AML-193 (cell line): ENCODE measurements at places on chromosomes 1 and 21.

- DNase-seq = no peak
These were observed 16.7 kb upstream of the FAM110D start for GRCh38 chr1:26142159-26142558.

GRCh38 chr1:184896000-184896399 is 78.3 kb downstream of the NIBAN1 start:
- no peak for DNase-seq

GRCh38 chr21:45410151-45410864 is 5.3 kb downstream of the COL18A1 start:
- DNase-seq = no peak

DNA sequence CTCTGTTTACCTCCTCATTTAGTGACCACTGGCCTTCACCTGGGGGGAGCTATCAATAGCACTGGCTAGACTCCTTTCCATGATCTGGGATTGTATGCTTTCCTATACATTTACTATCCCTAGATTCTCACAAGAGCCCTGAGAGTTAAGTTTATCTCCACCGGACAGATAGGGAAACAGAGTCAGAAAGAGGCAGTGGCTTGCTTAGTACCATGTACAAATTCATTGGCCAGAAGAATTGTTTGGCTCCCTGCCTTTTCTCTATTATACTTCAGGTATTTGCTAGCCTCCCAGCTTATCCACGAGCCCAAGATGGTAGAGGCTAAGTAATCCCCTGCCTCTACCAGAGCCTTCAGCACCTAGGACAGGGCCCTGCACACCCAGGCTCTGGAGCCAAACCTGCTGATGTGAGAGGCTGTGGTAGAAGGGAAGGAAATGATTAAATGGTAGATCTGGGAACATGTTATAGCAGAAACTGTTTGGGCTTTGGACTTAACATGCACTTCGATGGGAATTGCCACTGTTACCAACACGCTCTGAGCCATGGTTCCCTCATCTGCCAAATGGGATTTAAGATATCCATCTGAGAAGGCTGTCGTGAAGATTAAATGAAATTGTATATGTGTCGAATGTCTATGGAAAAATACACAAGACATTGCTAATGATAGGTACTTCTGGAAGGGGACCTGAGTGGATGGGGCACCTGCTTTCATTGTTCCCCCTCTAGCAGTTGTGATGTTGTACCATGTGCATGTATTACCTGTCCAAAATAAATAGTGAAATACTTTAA is 3.1 kb upstream of the BLACAT1 start:
- DNase-seq = peak; percentile 8

DNA sequence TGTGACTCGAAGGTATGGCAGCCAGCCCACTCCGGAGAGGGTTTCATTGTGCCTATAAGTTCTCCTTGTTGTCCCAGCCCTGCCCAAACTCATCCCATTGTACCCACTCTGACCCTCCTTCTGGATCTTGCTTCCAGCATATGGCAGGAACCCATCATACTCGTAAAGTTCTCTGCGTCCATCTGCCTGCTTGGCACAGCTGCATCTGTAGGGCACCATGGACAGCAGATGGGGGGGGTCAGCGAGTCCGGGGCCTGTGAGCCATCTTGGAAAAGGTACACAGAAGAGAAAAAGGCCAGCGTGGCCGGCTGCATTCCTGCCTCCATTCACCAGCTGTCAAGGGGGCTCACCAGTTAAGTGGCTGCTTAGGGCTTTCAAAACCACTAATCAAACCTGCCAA is 94.9 kb upstream of the IGSF21 start:
- DNase-seq = no peak

DNA sequence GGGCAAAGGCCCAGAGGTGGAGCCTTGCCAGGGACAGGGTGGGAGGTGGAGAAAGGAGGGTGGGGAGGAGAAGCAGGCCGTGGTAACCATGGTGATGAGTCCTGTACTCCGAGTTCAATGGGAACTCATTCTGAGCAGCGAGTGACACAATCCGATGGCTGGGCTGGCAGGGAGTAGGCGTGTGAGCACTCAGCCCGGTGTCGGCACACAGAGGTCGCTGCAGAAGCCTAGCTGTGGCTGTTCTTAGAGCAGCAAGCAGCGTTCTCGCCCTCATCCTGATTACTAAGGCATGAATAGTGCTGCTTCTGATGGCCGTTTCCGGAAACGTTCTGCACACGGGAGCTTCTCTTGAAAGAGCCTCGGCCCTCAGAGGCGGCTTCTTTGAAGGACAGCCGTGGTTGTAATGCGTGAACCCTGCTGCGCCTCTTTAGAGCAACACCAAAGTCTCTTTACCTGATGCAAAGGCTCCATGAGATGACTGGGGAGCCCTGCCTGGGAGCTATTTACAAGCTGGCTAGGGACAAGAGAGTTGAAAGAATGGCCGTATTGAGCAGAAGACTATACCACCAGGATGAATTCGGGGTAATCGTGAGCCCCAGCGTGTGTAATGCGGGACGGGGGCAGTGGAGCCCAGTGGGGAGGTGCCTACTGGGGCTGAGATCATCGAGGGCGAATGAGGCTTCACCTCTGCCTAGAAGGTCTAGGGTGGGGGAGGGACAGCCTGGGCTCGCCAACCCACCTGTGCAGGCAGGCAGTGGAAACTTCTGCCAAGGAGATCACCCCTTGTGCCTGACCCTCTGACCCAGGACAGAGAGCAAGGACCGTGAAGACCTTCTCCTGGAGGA is 72.8 kb upstream of the PAX7 start:
- DNase-seq = no peak

DNA sequence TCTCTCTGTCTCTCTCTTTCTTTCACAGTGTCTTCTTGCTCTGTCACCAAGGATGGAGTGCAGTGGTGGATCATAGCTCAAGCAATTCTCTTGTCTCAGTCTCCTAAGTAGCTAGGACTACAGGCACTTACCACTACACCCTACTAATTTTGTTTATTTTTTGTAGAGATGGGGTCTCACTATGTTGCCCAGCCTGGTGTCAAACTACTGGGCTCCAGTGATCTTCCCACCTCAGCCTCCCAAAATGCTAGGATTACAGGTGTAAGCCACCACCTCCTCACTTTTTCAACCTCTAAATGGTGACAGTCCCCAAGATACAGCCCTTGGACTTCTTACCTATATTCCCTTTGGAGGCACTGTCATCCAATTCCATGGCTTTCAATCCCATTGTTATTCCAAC is 50.5 kb upstream of the PUM1 start:
- DNase-seq = no peak

DNA sequence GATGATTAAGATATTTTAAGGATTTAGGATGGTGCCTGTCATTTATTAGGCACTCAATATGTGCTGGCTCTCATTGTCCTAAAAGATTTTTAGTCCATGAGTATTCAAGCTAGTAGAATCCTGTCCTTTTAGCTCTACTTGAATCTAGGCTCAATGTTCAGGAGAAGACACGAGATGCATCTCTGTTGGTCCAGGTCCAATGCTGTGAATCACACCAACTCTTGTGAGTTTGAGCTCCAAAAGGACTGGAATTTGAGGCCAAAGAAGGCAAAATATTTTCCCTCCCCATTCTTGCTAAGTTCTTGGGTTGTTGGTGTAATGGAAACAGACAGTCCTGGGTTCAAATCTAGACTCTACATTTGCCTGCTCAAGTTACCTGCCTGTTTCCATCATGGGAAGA is 1.4 kb upstream of the PODN start:
- DNase-seq = no peak

- DNase-seq = no peak
These were observed 483.2 kb downstream of the PTPRC start for GRCh38 chr1:199122085-199122484.

- no peak for DNase-seq
These were observed 621.5 kb upstream of the ADGRL2 start for GRCh38 chr1:81179242-81179641.

GRCh38 chr1:183689762-183690204 is 36.7 kb upstream of the APOBEC4 start:
- no peak for DNase-seq

DNA sequence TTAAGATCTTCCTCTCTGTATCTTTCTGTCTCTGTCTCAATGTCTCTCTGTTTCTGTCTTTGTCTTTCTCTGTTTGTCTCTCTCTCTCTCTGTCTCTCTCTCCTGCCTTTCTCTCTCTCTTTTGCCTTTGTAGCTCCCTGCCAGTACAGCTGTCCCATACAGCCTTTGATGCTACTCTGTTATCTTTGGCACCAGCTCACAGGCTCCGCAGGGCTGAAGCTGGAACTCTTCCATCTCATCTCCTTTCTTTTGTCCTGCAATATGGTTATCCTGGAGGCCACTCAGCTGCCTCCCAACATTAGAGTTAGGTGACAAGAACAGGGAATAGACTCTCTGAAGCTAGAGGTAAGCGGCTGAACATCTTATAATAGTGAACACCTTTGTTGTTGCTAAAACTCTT is 354.3 kb upstream of the NEGR1 start:
- DNase-seq = no peak

- no peak for DNase-seq
These were observed 344.7 kb upstream of the USP24 start for GRCh38 chr1:55559842-55560241.

DNA sequence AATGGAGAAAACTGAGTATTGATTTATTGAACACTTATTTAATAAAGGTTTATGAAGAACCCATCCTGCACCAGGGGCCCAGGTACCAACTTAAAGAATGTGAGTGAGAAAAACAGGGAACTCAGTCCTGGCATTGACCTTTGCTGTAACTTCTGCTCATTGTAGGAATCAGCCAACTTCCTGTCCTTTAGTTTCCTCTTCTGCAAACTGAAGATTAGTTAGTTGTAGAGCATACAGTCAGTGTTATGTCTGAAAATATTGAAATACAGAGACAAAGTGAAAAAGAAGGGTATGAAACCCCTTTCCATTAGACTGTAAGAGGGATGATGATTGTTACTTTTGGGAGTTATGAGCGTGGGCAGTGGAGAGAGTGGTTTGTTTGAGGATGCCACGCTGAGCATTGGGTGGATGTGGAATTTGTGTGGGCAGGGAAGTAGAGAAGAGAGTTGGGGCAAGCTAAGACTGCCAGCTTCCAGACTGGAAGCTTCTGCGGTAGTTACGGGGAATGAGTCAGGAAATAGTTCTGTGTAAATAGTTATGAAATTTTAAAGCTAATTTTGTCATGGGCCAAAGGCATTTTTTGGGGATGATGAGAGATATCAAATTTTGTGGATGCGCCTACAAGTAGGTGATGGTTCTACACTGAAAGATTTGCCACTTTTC is 89.2 kb downstream of the GPR88 start:
- DNase-seq = peak; percentile 55

DNA sequence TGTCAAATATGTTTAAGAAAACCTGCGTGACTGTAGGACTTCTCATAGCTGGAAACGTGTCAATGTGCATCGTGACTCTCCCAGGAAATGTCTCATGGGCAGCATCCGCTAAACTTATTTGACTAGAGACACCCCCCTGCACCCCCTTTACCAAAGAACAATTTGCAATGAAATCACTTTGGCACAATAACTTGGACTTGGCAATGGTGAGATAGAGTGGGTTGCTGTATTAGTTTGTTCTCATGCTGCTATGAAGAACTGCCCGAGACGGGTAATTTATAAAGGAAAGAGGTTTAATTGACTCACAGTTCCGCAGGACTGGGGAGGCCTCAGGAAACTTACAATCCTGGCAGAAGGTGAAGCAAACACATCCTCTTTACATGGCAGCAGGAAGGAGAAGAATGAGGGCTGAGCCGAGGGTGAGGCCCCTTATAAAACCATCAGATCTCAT is 13.8 kb downstream of the CLDN14 start:
- DNase-seq = no peak

DNA sequence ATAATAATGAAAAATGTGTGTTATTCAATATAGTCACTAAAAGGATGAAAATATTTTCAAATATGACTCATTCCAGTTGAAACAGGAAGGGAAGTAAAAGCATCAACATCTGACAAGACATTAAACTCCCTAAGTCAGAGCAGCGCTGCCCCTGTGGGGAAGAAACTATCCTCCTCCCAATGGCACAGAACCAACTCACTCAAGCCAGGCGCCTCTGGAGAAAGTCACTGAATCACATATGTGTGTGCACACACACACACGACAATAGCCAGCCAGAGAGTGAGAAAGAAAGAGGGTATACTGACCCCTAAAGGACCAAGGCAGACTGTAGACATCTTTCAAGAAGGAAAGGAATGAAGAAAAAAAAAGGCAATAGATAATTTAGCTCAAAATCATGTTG is 126.9 kb downstream of the SETD4 start:
- peak; percentile 45 for DNase-seq

DNA sequence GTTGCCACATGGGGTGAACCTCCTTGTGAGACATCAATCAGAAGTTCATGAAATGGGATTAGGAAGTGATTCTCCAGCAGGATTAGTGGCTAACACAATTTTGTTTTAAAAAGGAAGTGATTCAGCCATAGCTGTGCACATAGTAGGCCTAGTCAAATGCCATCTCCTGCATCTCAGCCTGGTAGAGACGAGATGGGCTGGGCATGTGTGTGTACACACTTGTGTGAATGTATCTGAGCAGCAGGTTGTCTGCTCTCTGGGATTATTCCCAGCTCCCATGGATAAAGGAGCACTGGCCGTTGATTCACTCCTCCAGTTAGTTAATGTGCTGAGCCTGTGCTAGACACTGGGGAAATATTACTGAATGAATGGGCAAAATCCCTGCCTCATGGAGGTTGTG is 2.0 kb downstream of the FOXE3 start:
- DNase-seq = no peak

DNA sequence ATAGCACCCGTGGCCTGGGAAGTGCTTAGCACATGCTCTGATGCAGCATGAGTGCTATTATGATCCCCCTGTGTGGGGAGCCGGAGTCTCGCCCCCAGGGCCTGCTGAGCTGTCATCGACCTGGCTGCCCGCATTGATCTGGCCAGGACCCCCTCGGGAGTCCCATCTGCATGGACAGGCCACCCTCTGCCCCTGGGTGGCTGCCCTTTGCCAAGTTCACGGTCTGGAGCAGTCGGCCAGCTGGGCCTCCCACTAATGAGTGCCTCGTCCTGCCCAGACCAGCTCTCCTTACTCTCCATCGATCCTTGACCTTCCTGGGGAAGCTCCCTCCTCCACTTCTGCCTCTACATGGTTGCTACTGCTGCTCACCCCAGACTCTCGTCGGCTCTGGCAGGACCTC is 121.8 kb upstream of the RUNX3 start:
- DNase-seq = no peak

DNA sequence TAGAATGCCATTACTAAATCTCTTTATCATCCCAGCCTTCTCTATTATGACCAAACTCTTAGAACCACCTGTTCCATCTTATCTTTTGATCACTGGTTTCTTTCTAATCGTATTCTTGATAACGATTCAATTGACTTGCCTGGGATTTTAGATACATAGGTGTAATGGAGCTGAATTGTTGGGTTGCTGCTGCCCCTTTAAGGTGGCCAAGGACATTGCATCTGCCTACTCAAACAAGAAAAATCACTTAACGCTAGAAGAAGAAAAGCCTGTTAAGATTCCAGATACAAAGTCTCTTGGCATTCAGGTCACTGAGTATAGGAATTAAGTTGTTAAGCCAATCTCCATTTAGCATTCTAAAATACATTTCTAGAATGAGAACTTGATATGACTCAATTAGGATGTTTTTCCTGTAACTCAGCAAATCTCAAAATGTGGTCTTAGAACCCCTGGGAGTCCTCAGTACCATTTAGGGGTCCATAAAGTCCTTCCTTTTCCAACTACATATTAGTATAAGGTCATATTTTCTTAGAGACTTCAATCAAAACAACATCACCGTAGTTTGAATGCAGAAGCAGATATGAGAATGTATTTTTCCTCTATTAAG is 12.4 kb downstream of the NEXN start:
- peak; percentile 5 for DNase-seq
